Left hindlimb (tissue), 1 donor: ENCODE measurements at places on chromosomes 3 and 15.
A peak's percentile ranks its signal among the peaks of the same experiment; 100 is the strongest.

- DNase-seq = no peak
These were observed 42.5 kb downstream of the ZBTB38 start for GRCh38 chr3:141410846-141411245.

GRCh38 chr15:66153549-66154415 is 99.8 kb downstream of the MEGF11 start:
- DNase-seq = no peak

GRCh38 chr3:106249159-106249558 is 380.3 kb upstream of the CBLB start:
- DNase-seq = no peak

DNA sequence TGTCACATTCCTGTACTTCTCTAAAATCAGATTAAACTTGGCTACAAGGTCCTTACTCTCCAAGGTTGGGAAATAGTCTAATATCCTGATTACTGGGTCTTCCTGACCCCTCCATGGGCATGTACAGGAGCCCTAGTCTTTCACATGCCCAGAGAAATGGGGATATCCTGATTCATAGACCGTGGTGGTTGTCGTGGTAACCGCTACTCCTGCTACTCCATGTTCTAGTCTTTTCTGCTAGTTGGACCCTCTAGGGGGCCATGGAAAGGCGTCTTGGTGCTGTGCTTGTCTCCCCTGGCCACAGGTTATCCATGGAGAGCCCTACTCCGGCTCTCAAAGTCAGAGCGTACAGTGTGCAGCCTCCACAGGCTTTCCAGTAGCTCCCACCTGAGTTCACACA is 13.1 kb upstream of the ZBTB38 start:
- DNase-seq = no peak

DNA sequence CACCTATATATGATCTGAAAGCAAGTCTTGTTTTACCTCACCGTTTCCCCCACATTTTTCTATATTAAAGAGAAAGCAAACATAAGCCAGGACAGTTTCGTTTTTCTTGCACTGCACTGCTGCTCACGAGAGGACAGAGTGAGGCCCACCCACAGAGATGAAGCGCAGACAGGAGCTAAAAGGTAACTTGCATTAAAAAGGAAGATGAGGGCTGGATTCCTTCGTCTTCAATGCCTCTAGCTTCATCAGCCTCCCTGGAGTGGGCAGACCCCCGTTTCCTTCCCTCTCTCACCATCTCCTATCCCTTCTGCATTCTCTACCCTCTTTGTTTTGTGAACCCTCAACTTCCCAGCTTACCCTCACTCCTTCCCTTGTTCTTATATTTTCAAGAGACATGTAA is 18.9 kb downstream of the SUMF1 start:
- no peak for DNase-seq

DNA sequence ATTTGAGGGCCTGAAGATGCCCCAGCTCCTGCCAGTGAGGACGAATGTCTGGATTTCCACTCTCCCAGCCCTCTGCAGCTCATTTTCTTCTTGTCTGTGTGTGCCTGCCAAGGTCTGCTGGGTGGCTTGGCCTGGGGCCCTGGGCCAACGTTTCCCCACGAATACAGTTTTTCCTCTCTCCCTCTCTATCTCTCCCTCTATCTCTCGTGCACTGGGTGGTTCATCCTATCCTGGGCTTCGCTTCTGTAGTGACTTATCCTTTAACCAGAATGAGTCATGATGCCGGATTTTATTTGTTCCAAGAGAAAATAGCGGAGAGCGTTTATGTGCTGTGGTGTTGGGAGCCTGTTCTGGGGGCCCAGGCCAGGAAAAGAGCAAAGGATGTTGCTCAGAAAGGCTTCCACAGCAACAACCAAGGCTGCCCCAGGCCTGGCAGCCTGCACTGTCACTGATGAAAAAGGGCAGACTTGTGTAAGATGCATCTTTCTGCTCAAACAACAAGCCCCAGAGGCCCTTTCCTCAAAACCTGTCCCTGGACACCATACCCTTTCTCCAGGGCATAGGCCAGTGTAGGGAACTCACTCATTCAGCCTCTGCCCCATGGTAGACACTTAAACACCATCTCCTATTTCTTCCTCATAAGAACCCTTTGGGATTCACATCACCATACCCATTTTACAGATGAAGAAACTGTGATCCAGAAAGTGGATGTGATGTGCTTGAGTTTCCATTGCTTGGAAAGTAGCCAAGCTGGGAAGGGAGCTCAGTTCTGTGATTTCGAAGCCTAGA is 47.3 kb downstream of the ITGA11 start:
- peak; percentile 73 for DNase-seq

DNA sequence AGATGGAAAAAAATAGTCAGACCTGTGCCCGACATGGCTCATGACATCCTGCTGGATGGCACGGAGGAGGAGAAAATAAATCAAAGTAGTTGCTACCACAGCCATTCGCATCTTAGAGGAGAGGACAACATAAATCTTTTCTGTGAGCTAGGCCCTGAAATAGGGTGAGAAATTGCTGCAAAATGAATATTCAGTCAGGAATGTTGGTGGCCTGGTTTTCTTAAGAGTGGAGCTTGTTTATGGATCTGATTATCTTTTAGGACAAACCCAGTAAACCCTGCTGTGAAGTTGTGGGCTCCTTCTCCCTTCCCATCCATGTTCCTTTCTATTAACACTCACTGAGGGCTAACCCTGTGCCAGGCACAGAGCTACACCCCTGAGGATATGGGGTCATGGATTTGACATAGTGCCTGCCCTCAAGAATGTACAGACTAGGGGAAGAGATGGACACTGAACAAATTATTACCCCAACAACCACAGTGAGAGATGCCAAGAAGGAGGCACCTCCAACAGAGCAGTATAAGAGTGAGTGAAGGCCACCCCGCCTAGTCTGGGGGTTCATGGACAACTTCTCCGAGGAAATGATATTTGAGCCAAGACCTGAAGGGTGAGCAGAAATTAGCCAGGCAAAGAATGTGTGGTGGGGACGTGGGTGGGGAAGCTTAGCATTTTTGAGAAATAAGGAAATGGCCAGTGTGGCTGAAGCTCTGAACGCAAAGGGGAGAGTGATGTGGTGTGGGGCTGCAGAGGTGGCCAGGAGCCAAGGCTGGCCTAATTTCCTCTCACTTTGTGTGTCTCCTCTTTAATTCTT is 68.9 kb upstream of the ARL8B start:
- peak; percentile 45 for DNase-seq

DNA sequence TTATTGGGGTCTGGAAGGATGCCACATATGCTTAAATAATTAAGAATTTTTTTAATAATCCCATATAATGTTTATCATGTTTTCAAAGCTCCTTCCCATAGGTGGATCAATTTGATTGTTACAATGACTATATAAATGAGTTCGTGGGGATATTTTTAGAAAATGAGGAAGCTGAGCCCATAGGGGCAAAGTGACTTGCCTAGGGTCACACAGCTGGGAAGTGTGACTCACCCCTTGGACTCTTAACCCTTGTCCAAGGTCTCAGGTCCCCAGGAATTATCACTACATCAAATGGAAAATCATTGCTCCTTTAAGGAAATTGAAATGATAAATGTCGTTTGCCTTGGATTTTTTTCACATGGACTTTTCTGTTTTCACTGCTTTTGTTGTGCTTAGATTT is 161.2 kb upstream of the RGMA start:
- DNase-seq = no peak
